ENCODE measurements at places on chromosomes 2 and 18.

- DNase-seq: no peak
Measured at GRCh38 chr2:132975193-132976105, 305.4 kb upstream of the LYPD1 start.

DNA sequence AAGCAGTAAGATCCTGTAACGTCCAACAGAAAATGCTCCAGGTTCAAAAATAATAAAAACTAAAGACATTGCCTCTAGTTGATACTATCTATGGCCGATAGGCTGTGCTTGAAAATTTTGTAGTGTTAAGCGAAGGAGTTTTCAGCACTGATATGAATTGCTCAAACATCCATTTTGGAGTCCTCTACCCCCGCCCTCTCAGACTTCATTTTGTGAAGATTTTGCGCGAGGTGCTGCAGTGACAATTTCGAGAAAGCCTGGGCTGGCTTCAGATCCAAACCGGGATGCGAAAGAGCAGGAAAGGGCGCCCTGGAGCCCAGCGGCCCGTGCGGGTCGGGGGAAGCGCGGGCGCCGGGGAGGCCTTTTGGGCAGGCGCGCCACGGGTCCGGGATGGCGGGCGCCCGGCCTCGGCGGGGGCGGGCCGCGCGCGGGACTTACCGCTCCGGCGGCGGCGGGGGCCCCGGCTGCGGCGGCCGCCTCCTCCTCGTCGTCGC lies 1.8 kb downstream of the SP3 start:
- peak; percentile 63 for DNase-seq

DNA sequence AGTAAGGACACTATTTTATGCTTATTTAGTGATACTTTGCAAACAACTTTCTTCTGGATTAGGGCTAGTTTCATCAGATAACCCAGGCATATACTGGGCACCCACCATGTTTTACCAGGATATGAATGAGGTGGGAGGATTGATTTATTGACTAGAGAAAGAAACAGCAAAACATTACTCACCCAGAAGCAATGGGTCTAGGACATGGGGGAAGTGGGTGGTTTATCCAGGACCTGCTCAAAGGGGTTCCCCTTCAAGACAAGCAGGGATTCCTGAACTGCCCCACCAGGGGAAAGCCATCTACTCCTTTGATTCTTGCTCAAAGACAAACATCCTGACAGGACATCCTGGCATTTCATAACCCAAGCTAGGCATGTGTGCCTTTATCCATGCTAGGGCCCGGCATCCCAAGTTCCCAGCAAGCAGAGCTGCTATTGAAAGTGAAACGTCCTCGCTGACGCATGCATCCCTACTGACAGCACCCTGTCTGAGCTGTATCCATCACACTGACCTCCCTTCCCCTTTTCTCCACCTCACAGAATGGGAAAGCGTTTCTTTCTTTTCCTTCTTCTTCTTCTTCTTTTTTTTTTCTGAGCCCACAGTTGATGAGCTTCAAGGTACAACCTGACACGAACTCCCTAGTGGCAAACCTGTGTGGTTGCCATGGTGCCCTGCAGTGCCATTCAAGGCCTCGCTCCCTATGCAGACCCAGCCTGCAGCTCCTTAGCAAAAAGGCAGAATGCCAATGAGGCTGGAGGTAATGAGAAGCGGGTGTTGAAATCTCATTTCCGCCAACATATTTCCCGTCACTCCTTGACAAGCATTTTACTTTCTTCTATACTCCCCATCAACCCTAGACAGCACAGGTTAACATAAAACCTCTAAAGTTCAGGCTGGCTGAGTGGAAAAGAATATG lies 70.5 kb downstream of the CLHC1 start:
- no peak for DNase-seq

DNA sequence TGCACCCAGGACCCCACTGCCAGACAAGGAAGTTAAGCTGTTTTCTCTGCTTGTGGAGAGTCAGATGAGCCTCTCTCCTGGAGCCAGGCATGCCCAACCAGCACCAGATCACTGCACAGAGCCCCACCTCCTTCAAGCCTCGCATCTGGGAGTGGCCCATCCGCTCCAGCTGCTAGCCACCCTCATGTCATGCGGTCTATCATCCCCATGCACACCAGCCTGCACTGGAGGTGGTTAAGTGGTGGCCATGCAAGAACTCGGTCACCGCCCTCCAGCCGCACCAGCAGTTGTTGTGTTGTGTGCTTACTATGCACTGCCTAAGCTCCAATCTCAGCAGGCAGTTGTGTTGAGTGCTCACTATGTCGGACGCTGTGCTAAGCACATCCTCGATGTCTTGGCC lies 177.9 kb upstream of the SLC14A2 start:
- DNase-seq: no peak

DNA sequence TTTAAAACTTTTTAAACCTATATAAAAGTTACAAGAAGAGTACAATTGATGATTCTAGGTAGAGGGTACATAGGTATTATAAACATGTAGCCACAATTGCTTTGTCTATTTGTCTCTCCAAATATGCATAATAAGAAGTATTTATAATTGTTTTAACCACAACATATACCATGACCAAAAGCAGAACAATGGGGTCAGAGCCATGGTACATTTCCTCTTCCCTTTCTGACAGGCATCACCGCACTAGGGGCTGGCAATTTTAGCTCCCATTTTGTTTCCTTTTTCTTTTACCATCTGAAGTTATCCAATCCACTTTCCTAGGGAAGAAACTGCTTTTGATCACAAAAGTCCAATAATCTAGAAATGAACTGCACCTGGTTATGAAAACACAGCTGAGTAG lies 49.3 kb downstream of the TMX3 start:
- DNase-seq: no peak

GRCh38 chr2:200272320-200272719 lies 34.2 kb upstream of the SPATS2L start:
- DNase-seq: no peak

DNA sequence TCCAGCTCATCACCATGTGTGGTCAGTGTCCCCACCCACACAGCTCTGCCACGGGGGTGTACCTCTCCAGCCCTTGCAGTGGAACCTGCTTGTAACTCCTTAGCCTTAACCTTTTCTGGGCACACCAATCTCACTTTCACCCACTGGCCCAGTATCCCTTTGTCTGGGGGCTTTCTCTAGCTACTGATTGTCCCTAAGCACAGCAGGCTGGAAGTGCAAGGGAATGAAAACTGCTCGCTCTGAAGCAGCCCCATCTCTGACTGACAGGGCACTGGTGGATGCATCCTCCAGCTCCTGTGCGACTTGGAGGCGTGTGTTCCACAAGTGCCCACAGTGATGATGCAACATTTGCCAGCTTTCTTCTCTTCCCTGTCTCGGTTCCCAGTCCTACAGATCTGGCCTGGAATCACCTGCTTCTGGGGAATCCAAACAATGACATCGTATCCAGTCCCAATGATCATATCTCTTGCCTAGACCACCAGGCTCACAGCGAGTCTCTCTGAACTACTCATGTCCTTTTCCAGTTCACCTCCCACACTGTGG lies 33.6 kb downstream of the SCTR start:
- no peak for DNase-seq

GRCh38 chr18:3931542-3932112 lies 481.7 kb downstream of the TGIF1 start:
- DNase-seq: no peak

GRCh38 chr2:226497146-226497909 lies 302.3 kb downstream of the IRS1 start:
- no peak for DNase-seq

- DNase-seq: no peak
Measured at GRCh38 chr18:22174341-22175145, 5.2 kb downstream of the GATA6 start.

DNA sequence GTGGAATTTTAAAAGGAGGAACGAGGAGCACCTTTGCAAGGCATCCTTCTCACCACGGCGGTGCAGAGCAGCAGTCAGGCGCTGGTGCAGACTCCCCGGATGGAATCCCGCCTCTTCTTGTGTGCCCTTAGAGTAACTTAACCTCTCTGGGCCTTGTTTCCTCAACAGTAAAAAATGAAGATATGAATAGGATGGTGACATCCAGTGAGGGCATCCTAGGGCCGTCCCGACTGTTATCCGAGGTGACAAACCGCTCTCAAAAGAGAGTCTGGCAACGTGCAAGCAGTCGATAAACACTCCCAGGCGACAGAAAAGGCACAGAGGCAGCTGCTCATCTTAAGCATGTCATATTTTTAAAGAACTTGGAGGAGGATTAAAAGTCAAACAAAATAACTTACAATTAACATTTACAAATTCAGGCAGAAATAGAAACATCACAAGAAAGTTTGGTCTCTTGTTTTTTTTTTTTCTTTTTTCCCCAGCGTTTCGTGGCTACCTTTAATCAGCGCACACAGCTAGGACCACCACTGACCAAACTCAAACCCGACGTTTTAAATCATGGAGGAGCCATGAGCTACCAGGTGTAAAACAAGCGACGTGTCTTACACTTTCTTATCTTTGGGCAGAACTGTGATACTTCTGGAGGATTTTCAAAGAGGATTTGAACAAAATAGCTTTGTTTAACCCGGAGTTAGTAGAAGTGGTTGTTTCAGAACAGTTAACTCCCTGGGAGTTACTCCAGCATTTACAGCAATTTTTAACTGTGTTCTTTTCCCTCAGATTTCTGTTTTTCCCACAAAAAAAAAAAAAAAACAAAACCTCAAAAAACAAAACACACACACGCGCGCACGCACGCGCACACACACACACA lies 2.1 kb downstream of the MBP start:
- DNase-seq: no peak

GRCh38 chr2:16773080-16773713 lies 107.6 kb upstream of the CYRIA start:
- DNase-seq: peak; percentile 51

DNA sequence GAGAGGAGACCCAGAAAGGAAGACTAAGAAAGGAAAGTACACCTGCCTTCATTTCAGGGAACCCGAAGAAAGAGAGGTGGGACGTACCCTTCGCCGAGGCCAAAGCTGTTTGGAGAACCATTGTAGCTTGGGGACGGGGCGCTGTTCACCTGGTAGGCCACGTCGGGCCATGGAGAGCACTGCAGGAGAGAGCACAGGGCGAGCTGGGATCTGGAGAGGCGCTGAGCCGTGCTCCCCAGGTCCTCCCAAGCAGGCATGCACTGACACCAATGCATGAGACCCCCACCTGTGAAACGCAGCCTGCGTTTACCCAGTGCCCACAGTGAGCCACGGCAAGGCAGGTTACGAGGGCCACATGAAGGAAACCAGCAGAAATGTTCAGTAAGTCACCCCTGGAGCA lies 45.5 kb downstream of the TFCP2L1 start:
- DNase-seq: no peak

- no peak for DNase-seq
Measured at GRCh38 chr18:22536558-22536957, 118.8 kb upstream of the CTAGE1 start.

DNA sequence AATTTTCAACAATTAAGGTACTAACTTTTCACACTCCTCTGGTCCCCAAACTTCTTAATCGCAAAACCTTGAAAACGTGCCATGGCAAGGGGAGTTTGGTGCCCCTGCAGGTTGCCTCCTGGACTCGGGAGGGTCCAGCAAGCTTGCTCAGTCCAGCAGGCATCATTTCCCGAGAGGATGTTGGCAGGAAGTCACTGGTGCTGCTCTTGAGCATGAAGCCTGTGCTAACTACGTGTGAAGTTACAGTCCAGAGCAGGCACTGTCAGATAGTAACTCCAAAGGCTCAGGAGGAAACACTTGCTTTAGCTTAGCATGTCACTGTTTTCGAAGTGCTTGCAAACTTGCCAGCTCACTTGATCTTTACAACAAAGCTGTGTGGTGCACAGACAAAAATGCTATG lies 215.4 kb downstream of the MYCN start:
- DNase-seq: no peak

DNA sequence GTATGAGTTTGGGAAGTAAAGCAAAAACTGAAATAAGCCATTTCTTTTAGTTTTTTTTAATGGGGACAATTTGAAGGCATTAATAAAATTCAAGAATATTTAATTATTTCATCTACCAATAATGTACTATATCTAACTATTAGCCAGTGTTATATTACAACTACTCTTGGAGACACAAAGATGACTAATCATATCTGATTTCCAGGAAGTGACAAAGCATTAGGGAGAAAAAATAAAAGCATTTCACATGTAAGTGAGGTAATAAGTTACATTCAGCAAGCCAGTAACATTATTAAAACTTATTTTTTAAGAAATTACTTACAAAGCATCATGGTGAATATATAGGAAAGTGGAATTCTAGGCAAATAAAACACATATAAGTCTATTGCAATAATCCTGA lies 781.3 kb upstream of the NRXN1 start:
- no peak for DNase-seq
